Sigmoid colon (tissue), 7 donors: ENCODE measurements at places on chromosomes 5 and 9. TPM values are rescaled to one million over a fixed set of nuclear protein-coding genes. Genes with fewer than 3 reads are reported as not detected.
A peak's percentile ranks its signal among the peaks of the same experiment; 100 is the strongest.

The SLC22A4 gene
- total RNA-seq: 0.83 TPM

The PPP3R2 gene
- not detected for total RNA-seq

The IL31RA gene
- 3.3 TPM for total RNA-seq

The FAXDC2 gene
- 96.1 TPM for total RNA-seq

The GNA14 gene
- 5.0 TPM for total RNA-seq

The CD180 gene
- total RNA-seq: 0.99 TPM

The CDH6 gene
- 1.6 TPM for total RNA-seq

The ALG2 gene
- total RNA-seq: 15.1 TPM

The CNTNAP3 gene
- total RNA-seq: 14.7 TPM

GRCh38 chr5:162026803-162027202 is 40.8 kb upstream of the GABRG2 start:
- DNase-seq: no peak

DNA sequence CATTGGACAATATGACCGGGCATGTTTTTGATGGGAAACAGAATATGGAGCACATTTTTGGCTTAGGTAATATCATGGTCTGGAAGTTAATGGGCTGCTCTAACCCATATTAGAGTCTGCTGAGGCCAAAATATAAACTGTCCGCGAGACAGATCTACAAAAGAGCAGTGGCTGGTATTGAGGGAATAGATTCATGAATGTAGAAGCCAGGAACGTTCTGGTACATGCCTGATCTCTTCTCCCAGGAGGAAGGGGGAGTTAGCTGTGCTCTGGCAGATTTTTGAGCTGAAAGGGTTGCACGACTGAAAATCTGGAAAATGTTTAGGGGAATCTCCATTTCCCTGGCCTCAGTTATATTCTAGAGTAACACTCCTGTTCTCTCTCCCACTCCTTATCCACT is 42.9 kb upstream of the ZFR start:
- DNase-seq: no peak

DNA sequence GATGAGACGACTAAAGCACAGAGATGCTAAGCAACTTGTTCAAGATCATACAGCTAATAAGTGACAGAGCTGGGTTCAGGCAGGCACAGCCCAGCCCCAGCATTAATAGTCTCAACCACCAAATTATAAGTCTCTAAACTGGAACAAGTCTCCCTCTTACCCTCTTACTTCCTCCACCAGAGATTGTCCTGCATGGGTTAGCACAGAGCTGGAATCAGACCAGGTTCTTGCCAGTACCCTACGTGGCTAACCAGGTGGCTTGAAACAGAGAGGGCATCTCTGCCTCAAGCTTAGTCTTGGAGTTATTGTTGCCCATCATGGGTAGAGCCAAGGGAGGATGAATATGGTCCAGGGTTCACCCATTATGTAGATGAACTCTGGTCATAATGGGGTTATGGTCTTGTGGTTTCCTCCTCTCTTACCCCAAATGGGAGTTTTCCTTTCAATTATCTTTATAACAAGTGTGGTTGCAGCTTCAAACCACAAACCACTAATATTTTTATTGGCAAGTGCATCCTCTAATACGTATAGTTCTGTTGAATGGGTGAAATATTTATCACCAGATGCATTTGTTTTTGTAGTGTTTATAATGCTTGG is 8.3 kb upstream of the XPA start:
- no peak for DNase-seq

GRCh38 chr9:83623679-83624076 is 735 bp downstream of the IDNK start:
- DNase-seq: no peak

DNA sequence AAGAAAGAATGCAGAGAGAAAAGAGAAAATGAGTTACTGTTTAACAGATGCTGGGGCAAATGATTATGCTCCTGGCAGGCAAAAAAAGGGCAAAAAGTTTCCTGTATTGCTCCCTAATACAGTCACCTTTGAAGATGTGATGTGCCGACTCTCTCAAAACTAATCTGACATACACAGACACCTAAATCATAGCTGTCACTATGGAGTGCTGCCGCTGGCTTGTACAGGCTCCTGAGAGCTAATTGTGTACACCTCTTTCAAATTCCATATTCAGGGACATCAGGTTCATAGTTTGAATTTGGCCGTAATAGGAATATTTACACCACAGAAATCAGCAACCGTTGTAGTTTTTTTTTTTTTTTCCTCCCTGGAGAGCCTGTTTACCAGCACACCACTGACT is 12.4 kb upstream of the FOCAD start:
- no peak for DNase-seq

DNA sequence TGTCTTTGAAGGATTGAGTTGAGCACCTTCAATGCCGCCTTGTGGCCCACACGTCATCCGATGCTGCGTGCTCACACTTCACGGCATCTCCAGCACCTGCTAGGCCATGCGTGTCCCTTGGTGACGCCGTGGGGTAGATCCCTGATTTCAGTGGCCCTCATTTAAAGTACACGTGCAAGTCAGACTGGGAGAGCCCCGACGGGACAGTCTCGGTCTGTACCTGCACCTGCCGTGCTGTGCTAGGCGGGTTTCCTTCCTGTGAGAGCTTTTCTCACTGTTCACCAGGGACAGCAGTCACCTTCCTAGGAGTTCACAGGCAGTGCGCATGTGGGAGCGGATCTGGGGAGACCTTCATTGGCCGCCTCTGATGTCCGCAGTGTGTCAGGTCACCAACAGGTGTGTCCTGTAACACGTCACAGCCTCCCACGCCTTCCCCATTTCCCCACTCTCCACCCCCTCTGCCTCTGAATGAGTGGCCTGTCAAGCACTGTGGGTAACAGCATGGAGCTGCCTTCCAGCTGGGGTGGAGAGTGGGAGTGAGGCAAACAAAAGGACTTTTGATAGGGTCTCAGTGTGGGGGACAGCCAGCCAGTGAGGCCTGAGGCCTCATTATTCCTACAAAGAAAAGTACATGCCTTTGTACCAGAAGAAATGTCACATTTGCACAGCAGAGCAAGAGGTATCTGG is 236.4 kb downstream of the FANCC start:
- DNase-seq: peak; percentile 64

GRCh38 chr5:36066540-36067210 is at the start of gene UGT3A2:
TSS of gene UGT3A2 (minus strand) at chr5:36066882. CDS start at chr5:36066789, 93 bp downstream.
- no peak for DNase-seq

GRCh38 chr9:113564498-113565237 is 101.1 kb downstream of the RGS3 start:
- DNase-seq: peak; percentile 87

- DNase-seq: no peak
Observed at GRCh38 chr9:132166599-132166998, 4.7 kb downstream of the NTNG2 start.

DNA sequence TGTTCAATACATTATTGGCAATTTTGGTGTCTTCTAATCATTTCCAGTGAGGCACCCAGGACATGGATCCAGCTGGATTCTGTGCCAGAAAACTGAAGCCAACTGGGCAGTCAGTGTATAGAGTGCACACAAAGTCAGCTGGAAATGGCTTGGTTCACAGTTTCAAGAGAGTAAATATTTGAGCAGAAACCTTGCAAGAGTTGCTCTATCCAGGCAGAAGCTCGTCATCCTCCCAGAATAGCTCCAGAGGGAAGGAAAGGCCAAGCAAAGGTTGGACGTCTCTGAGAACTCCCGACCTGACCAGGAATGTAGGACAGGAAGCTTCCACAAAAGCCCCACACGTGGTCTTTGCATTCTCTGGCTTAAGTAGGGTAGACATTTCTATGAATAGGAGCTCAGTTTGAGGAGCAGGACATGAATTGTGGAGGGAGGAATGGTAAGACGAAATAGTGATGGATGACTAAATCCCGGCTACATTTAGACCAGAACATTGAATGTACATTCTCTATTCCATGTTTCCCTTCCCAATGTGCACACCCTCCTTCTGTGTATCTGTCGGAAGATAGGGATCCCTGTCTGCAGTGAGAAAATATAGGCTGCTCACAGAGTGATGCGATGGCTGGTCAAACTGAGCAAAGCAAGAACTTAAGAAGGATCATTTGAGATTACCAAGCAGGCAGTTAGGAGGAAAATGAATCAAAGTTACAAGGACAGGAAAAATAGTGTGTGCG is 72.7 kb upstream of the FCN2 start:
- no peak for DNase-seq

GRCh38 chr5:122424132-122424531 is 112.1 kb downstream of the SNCAIP start:
- no peak for DNase-seq

GRCh38 chr9:27817747-27818146 is 244.5 kb upstream of the C9orf72 start:
- no peak for DNase-seq

- DNase-seq: no peak
Observed at GRCh38 chr9:7974335-7974960, 174.9 kb upstream of the DMAC1 start.

GRCh38 chr5:178341091-178341850 is 108.7 kb upstream of the PHYKPL start:
- peak; percentile 25 for DNase-seq

GRCh38 chr5:16477541-16477940 is 11.9 kb upstream of the ZNF622 start:
- no peak for DNase-seq

- no peak for DNase-seq
Observed at GRCh38 chr9:94799578-94800264, 73.2 kb downstream of the AOPEP start.

- DNase-seq: no peak
Observed at GRCh38 chr5:133113331-133114061, 61.7 kb downstream of the HSPA4 start.

DNA sequence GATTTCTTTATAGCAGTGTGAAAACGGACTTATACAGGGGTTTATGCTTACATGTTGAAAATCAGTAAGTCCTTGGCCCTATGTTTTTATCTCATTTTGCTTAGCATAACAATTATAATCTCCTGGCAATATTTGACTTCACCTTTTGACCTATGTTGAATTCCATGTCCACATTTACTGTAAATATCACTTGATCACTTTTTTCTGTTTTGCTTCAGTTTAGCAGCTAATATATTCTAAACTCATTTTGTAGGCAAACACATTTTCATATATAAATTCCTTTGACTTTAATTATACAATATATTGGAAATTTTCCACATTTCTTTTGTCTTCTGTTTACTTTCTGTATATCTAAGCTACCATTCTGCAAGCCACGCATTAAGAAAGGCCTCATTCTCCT is 674.0 kb downstream of the MAT2B start:
- DNase-seq: no peak
